ENCODE measurements at places on chromosomes 7 and 10.

DNA sequence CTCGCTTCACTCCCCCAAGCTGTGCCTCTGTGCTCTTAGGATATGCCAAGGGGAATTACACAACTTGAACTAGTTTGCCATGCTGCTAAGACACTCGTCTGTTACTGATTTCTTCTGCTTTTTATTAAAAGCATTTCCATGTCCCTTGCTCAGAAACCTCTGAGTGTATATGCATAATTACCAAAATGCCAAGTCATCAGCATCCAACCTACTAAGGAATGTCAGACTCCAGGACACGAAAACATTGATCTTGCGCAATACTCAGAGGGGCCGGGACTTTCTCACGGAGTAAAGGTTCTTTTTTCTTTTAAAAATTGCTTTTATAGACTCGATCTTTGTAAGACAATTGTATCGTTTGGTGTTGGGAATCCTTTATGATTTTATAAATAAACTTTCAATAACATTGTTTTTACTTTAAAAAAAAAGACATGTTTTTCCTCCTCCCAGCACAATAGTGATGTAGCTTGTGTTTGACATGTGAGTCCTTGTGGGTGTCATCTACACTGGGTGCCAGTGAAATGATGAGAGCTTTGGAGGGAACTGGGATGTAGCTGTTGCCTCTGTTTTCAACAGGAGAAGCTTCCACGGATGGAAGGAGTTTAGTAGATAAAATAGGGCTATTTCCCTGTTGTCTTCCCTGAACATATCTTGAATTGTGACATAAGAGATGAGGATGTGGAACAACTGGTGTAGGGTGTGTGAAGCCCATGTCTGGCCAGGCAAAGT is 43.6 kb downstream of the CNNM1 start:
- no peak for DNase-seq

DNA sequence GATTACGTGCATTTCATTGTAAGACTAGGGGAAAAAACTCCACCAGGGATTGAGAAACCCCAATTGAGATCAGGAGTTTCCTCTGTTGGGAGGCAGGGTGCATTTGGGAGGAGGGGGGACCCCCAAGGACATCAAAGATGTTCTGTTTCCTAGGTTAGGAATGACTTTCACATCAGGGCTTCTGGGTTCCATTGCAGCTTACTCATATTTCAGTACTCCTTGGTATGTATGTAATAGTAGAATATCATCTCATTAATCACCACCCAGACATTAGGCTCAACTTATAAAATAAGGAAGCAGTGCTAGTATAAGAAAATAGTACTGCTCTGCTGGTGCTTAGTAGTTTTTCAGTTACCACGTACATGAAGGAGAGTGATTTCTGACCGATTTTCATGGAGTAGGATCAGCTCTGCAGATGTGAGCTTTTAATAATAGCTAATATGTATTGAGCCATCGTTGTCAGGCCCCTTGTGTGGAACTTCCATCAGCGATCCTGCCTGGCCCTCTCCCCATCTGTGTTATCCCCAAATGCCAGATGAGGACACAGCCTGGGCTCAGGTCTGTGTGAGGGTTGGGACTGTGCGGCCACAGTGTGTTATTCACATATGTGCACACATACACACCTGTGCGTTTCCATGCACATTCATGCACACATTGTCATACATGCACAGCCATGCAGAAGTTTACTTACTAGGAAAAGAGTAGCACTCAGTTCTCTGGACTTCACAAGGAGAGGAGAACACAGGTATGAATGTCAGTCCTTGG is 23.5 kb downstream of the UPP1 start:
- no peak for DNase-seq

- DNase-seq: no peak
Measured at GRCh38 chr10:16381083-16381482, 55.7 kb upstream of the PTER start.

DNA sequence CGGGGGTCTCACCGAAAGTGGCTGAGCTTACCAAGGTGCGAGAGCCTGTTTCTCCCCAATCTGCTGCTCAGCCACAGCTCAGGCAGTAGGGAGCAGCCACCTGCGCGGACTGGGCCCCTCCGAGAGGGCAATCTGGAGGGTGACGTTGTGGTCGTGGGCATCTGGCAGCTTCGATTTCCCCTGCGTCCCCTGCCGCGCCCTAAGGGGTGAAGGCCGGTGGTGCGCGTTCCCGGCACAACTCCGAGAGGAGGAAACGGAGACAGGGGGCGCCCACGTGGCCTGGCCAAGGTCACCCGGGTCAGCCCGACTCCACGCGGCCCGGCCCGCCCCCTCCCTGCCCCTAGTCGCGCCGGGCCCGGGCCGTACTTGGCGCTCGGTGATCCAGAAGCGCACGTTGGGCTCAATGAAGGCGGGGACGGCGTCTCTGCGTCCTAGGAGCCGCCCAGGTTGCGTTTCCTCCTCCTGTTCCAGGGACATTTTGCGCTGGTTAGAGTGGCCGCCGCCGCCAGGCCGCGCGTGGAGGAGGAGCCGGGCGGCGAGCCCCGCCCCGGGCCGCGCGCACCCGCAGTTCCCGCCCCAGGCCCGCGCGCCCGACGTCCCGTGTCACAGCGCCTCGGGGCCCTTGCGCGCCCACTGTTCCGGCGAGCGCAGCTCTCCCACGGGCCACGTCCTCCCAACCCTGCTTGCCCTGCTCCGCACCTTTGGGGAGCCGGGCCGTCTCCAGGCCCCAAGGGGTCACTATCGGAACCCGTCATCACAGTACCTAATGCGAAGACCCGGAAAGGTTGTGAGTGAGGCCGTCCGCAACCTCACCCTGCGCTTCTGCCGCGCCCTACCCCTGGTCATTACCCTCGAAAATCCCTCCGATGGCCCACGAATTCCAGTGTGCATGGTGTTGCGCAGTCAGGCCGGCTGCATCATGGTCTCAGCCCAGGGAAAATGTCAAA is at the start of gene SFXN4:
Gene SFXN4 (minus strand): TSS at position 544 of the 947 bp plus-strand sequence. CDS start 67 bp downstream, at position 477.
- peak; percentile 90 for DNase-seq

GRCh38 chr10:114406455-114406854 is 2.2 kb upstream of the AFAP1L2 start:
- DNase-seq: no peak

DNA sequence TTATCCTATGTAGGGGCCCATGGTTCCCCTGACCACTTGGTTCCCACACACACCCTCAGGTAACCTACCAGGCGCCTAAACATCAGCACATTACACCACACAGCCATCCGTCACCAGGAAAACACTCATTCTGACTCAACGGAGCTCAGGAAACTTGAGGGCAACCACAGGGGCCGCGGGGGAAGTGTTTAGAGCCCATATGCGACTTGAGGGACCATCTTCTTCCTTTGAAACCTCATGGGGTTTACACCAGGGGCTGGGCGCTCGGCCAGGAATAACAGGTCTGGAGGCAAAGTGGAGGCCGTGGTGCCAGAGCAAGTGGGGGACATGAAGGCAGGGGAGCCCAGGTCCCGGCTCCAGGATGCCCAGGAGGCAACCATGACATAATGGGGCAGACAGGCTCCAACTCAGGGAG is 1.5 kb downstream of the STX1A start:
- no peak for DNase-seq

- no peak for DNase-seq
Measured at GRCh38 chr7:23373151-23374004, 74.2 kb downstream of the MALSU1 start.

- no peak for DNase-seq
Measured at GRCh38 chr7:27890205-27890849, 150.4 kb downstream of the TAX1BP1 start.

GRCh38 chr10:14545827-14546226 is 215.1 kb upstream of the FRMD4A start:
- no peak for DNase-seq

DNA sequence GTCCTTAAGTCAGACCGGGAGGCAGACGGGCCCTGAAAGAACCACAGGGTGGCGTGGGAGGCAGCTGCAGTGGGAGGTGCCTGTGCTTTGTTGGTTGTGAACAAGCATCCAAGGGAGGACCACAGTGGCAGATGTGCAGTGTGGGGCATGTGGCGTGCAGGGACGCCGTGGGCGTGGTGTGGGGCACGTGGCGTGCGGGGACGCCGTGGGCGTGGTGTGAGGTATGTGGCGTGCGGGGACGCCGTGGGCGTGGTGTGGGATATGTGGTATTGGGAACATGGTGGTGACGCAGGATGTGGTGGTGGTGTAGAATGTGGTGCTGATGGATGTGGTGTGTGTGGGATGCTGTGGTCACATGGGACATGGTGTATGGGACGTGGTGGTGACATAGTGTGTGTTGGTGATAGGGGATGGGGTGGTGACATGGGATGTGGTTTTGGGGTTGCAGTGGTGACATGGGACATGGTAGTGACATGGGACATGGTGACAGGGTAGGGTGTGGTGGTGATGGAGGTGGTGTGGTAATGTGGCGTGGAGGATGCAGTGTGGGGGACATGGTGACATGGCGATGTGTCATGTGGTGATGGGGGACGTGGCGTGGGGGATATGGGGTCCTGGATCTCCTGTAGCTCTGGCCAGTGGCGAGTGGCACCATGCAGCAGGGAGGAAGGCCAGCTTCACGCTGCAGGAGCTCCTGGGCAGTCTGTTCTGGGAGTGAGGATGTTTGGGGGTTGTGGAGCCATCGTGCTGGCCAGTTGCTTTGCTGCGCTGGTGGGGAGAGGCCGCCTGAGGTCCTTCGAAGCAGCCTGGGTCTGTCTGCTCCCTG is 78.8 kb downstream of the INPP5A start:
- peak; percentile 54 for DNase-seq

DNA sequence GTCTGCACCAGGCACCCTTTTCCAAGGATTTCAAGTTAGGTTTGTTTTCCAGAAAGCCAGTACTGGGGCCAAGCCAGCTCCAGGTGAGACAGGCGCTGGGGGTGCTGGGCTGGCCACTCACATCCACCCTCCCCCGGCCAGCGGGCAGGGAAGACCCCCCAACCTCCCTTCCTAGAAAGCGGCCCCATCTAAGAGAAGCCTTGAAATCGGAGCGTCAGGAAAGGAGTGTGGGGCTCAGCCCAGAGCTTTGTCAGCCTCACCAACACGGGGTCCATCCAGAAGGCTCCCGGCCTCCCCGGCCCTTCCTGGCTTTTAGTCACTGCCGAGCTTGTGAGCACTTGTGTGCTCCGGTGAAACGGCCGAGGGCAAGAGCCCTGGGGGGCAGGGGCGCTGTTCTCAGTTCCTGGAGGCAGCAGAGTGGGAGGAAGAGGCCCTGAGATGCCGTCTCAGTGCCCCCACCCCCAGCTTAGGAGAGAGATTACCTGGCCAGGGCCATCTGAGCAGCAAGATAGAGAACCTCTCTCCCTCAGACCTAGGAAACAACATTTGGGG is 39.6 kb downstream of the PDGFA start:
- DNase-seq: no peak

All from left forelimb (tissue), 1 donor.